ENCODE measurements at places on chromosomes 1 and 21. TPM values are rescaled to one million over a fixed set of nuclear protein-coding genes. Genes with fewer than 3 reads are reported as not detected.

The ZNF695 gene
- not detected for total RNA-seq

The C1orf141 gene
- total RNA-seq: not detected

The PADI2 gene
- total RNA-seq: 0.91 TPM

The YIPF1 gene
- 29.2 TPM for total RNA-seq

The AGRN gene
- 37.8 TPM for total RNA-seq

The LCE1E gene
- total RNA-seq: not detected

The PTPRU gene
- 20.8 TPM for total RNA-seq

The EXTL1 gene
- not detected for total RNA-seq

The CD5L gene
- total RNA-seq: 10.6 TPM

The ARHGEF10L gene
- 74.5 TPM for total RNA-seq

The HAO2 gene
- total RNA-seq: 214 TPM

The IL20 gene
- total RNA-seq: not detected

The SAMD13 gene
- total RNA-seq: 0.47 TPM

The NCMAP gene
- 1.1 TPM for total RNA-seq

The OR2AK2 gene
- not detected for total RNA-seq

The SELP gene
- 2.9 TPM for total RNA-seq

GRCh38 chr1:59309795-59310548 lies 13.1 kb downstream of the FGGY start:
- no peak for DNase-seq
- H3K27me3 ChIP-seq: no peaks in the 10 kb centered on the region
- H3K36me3 ChIP-seq: no peaks in the 10 kb centered on the region
- peak overlapping the region; percentile 12 for H3K4me3 ChIP-seq
- peak overlapping the region; percentile 78 for H3K27ac ChIP-seq
- H3K4me1 ChIP-seq: peaks cover 37% of the 10 kb centered on the region

DNA sequence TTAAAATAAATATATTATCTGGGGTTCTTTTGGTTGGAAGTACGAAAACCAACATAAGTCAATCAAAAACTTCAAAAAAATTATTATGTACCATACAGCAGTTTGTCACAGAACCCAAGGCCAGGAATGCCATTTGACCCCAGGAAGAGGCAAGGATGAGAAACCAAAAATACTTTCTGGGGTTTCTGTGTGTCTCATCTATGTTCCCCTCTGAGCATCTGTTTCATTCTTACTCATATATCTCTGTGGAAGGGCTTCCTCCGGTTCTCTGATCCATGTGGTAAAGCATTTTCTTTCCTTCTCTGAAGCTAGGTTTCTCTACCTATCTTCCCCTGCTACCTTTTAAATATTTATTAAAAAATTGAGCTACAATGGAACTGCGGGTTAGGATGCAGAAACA lies 9.8 kb upstream of the FCRL1 start:
- no peak overlapping the region for H3K4me3 ChIP-seq
- DNase-seq: no peak
- no peaks in the 10 kb centered on the region for H3K27me3 ChIP-seq

GRCh38 chr1:150765296-150765976 lies at the start of gene CTSS:
Gene CTSS (minus strand): TSS chr1:150765778. CDS start chr1:150764763, 1,015 bp downstream.
- H3K27me3 ChIP-seq: no peaks in the 10 kb centered on the region
- H3K27ac ChIP-seq: peak within 1 kb of the TSS; percentile 64
- H3K4me1 ChIP-seq: peaks cover 6% of the 10 kb centered on the region
- no peaks in the 10 kb centered on the region for H3K36me3 ChIP-seq
- peak within 1 kb of the TSS; percentile 46 for H3K4me3 ChIP-seq

DNA sequence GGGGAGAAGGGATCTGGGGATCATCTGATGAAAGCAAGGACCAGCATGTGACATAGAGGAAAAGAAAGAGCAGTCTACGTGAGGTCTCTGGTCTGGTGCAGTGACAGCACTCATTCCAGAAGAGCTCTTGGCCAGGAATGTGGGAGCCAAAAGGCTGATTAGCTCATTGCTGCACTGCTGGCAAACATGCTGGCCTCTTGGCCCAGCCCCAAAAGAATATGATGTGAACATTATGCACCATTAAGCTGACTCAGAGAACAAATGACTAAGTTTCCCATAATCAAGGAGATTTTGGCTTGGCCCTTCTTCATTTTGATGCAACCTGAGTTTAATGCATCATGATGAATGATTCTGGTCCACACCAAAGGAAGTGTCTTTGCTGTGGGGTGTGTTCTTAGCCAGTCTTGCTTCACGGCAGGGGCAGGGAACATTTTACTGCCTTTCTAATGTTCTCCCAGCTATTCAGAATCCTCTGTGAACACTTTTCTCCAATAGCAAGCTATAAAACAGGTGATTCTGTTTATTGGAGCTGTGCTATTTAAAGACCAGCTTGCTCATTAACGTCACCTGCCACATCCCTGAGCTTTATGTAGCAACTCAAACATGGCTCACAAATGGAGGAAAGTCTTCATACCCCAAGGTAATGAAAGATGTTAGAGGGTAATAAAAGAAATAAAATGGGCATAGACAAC lies 55.1 kb downstream of the PCBP3 start:
- H3K27me3 ChIP-seq: no peaks in the 10 kb centered on the region
- no peaks in the 10 kb centered on the region for H3K36me3 ChIP-seq
- H3K4me3 ChIP-seq: no peak overlapping the region
- H3K4me1 ChIP-seq: no peaks in the 10 kb centered on the region

GRCh38 chr21:44557491-44558328 lies 885 bp downstream of the KRTAP10-3 start:
- no peak for DNase-seq
- no peaks in the 10 kb centered on the region for H3K27me3 ChIP-seq
- no peak overlapping the region for H3K27ac ChIP-seq
- H3K4me3 ChIP-seq: no peak overlapping the region

GRCh38 chr1:3626025-3626424 lies 1.2 kb downstream of the TPRG1L start:
- no peak for DNase-seq
- H3K4me1 ChIP-seq: no peaks in the 10 kb centered on the region
- peak overlapping the region; percentile 72 for H3K27ac ChIP-seq
- no peaks in the 10 kb centered on the region for H3K27me3 ChIP-seq

GRCh38 chr1:216184126-216184680 lies 239.0 kb downstream of the USH2A start:
- no peaks in the 10 kb centered on the region for H3K36me3 ChIP-seq
- no peaks in the 10 kb centered on the region for H3K4me1 ChIP-seq
- H3K4me3 ChIP-seq: no peak overlapping the region
- DNase-seq: no peak

DNA sequence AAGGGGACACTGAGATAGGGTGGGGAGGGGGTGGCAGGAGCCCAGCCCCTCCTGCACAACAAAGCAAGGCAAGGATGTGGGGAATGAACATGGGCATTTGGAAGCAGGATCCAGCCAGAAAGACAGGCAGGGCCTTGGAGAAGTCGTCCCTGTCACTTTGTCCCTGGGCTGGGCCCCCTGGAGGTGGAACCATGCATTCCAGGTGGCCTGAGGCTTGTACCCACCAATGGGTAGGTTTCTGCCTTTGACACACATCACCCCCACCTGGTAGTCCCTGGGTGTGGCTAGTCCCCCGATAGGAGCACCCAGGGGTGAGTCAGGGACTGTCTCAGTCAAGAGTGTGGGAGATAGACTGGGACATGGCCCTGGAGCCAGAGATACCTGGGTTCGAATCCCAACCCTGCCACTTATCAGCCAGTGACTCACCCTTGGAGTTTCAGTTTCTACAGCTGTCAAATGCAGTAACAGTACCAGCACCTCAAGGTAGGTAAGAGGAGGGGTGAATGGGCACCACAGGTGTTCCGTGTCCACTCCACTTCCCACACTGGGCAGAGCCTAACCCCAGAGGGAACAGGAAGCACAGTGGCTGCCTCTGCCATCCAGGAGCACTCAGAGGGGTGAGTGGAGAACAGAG lies 10.0 kb downstream of the PLA2G2D start:
- H3K4me3 ChIP-seq: no peak overlapping the region
- no peaks in the 10 kb centered on the region for H3K36me3 ChIP-seq
- no peaks in the 10 kb centered on the region for H3K4me1 ChIP-seq
- no peaks in the 10 kb centered on the region for H3K27me3 ChIP-seq

DNA sequence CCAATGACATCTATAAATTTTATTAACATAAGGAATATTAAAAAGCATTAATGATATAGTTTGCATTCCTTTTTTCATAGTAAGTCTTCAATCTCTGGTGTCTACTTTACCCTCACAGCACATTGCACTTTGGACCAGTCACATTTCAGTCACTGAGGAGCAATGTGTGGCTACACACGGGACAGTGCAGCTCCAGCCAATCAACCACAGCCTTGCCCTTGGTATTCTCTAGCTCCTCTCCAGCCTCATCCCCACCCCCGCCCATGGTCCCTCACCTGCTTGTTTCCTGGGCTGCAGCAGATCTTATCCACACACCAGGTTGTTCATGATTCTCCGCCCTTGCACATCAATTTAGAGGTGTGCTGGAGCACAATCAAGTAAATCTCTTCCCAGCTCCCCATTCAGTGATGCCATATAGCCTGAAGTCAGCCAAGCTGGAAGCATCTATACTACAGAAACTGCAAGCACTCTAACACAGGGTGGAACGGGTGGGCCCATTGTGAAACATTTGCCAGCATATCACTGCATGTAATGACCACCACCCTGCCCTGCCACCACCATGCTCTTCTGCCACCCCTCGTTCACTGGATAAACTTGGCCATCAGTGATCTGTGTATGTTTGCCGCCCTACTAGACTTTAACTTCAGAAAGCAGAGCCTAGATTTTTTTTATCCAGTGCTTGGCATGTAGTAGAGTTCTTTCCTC lies 93.0 kb upstream of the SLC44A3 start:
- H3K4me1 ChIP-seq: no peaks in the 10 kb centered on the region
- H3K4me3 ChIP-seq: no peak overlapping the region
- no peaks in the 10 kb centered on the region for H3K27me3 ChIP-seq
- no peak for DNase-seq
- no peak overlapping the region for H3K27ac ChIP-seq

DNA sequence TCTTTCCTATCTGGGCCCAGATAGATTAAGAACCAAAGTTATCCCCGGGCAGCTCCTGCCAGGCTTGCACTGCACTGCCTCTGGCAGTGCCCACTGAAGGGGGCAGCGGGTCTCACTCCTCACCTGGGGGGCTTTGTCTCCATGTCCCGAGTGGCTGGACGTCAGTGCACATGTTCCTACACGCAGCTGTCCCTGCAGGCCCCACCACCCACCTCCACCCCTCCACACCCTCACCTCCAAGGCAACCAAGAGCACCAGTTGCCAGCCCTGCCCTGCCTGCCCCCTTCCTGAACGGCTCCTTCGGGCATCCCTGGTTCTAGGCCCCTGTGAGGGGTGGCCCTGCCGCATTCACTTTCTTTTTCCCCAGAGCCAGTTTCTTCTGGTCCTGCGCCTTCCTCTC lies 147.2 kb downstream of the PEX14 start:
- no peak overlapping the region for H3K4me3 ChIP-seq
- H3K4me1 ChIP-seq: no peaks in the 10 kb centered on the region
- H3K27ac ChIP-seq: no peak overlapping the region
- H3K27me3 ChIP-seq: no peaks in the 10 kb centered on the region
- H3K36me3 ChIP-seq: no peaks in the 10 kb centered on the region

GRCh38 chr1:173253046-173253445 lies 45.9 kb upstream of the TNFSF4 start:
- no peak for DNase-seq
- H3K36me3 ChIP-seq: no peaks in the 10 kb centered on the region
- no peak overlapping the region for H3K4me3 ChIP-seq
- no peaks in the 10 kb centered on the region for H3K27me3 ChIP-seq

DNA sequence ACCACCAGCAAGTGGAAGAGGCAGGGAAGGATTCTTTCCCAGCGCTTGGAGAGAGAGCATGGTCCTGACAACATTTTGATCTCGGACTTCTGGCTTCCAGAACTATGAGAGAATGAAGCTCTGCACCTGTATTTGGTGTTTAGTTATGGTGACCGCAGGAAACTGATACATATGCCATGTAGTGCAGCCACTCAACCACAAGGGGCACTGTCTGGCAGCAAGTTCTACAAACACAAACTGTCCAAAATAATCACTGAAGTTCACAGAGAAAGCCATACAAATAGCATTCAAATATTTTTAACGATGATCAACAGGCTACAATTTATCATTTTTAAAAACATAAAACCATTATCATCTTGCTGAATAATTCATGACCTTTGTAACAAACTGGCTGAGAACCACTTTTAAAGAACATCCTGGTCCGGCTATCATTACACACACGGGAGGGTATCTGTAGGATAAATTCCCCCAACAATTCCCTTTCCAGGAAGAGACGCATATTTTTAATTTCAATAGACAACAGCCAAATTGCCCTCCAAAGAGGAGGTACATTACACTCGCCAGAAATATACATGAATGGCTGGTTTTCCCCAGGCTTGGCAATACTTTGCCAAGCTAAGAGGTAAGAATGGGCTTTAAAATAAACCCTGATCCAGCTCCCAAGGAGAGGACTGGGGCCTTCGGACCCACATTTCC lies 9.2 kb upstream of the CBR3 start:
- H3K27ac ChIP-seq: no peak overlapping the region
- no peaks in the 10 kb centered on the region for H3K27me3 ChIP-seq
- no peak overlapping the region for H3K4me3 ChIP-seq
- no peaks in the 10 kb centered on the region for H3K4me1 ChIP-seq
- H3K36me3 ChIP-seq: no peaks in the 10 kb centered on the region
- no peak for DNase-seq

DNA sequence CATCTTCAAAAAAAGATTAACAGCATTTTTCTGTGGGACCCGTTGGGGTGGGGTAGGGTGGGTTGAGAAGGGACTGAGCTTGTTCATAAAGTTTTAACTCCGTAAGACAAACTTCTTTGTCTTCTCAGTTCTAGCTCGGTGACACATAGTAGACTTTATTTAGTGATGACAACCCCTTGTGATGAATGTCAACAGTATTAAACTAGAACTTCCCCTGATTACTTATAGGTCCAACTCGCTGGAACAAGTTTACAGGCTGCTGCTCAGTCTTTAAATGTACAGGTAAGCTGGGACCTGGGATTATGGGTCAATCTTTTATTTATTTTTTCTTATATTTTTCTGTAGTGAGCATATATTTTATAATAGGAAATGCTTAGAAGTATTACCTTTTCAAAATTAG lies 148.4 kb downstream of the CD247 start:
- no peak overlapping the region for H3K27ac ChIP-seq
- H3K36me3 ChIP-seq: no peaks in the 10 kb centered on the region
- no peak for DNase-seq
- H3K4me3 ChIP-seq: no peak overlapping the region

DNA sequence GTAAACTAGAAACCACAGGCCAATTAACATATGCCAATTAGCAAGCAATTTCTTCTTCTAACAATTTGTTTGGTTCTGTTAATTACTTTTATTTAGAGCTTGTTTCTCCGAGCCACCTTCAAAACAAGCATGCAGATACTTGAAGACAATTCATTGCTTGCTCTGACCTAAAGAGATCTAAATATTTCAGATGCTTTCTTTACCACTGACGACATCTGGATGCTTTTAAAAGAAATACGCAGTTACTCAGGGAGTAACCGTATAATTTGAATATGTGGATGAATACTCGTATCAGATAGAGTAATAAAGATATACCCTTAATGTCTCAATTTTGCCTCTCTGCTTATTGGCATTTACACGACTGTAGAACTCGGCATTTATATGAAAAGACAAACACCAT lies 390.0 kb downstream of the DISC1 start:
- H3K4me3 ChIP-seq: no peak overlapping the region
- DNase-seq: no peak
- H3K27ac ChIP-seq: no peak overlapping the region
- no peaks in the 10 kb centered on the region for H3K27me3 ChIP-seq
- no peaks in the 10 kb centered on the region for H3K36me3 ChIP-seq

GRCh38 chr1:95057351-95057750 lies 15.4 kb downstream of the ALG14 start:
- no peaks in the 10 kb centered on the region for H3K36me3 ChIP-seq
- DNase-seq: no peak
- no peaks in the 10 kb centered on the region for H3K27me3 ChIP-seq
- no peak overlapping the region for H3K27ac ChIP-seq
- H3K4me3 ChIP-seq: no peak overlapping the region
- H3K4me1 ChIP-seq: no peaks in the 10 kb centered on the region

Measured in right lobe of liver (tissue), 6 donors.